ENCODE measurements at places on chromosomes 1 and 21.

- DNase-seq: peak; percentile 73
Observed at GRCh38 chr1:24111996-24112779, at the start of gene MYOM3. TSS of gene MYOM3 (minus strand) at chr1:24112135. CDS start at chr1:24108636, 3,499 bp downstream.

GRCh38 chr1:224534731-224535130 is 81.4 kb upstream of the CNIH3 start:
- no peak for DNase-seq

DNA sequence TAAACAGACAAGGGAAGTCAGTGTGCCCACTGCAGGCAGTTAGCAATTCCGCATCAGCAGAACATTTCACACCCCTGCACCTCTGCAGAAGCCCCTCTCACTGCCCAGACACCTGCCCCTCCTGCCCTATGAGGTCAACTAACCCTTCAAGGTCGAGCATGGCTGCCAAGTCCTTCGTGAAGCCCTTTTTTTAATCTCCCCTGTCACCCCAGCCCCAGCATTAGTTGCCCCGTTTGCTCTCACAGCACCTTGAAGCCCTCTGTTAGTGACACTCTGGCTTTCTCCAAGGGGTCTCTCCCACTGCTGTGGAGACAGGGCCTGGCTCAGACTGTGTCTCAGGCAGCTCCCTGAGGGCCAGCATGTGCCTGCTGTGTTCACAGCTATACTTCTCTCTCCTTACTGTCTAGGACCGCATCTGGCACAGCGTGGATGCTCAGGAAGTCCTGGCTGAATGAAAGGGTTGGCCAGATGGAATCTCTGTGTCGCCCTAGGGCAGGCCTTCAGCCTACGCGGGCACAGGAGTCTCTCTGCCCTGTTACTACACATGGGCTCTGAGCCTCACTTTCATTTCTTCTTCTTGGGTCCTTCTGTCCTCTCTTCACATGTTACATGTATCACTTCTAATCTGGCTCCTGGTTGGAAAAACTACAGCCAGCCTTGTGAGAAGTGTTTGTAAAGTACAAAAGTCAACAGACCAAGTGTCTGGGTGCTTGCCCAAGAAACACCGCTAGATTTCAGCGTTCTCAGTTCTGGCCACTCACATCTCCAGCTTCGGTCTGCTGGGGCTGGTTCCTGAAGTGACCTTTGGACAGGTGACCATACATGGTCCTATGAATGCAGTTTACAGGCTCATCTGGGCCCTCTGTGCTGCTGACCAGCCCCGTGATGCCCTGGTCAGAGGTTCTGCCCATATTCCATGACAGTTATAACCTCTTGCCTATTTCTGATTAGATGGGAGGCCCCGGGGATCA is 19.7 kb downstream of the SLC2A1 start:
- peak; percentile 35 for DNase-seq

GRCh38 chr1:193472838-193473398 is 286.5 kb upstream of the B3GALT2 start:
- DNase-seq: no peak

GRCh38 chr21:25515484-25516405 is 91.5 kb downstream of the MRPL39 start:
- DNase-seq: no peak

GRCh38 chr1:78673120-78673519 is 23.5 kb downstream of the IFI44 start:
- no peak for DNase-seq

DNA sequence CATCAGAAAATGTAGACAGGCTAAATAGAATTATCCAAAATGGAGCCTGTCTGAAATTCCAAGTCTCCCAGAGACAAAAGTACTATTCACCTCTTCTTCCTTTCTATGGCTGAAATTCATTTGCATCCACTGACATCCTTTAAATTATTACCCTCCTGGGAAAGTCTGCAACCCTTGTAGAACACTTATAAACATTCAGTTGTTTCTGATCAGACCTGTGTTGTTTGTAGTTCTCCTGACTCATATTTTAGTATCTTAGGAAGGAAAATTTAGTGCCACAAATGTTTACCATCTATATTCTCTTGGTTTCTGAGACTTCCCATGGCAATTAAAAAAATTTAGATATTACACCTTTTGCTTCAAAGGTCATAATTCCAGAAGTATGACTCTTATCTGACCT is 69.6 kb upstream of the C1orf105 start:
- DNase-seq: no peak

Data from right forelimb (tissue), 1 donor.